ENCODE measurements at places on chromosomes 1 and 21.

GRCh38 chr1:241507189-241507863, 12.2 kb downstream of the FH start:
- no peak for DNase-seq

DNA sequence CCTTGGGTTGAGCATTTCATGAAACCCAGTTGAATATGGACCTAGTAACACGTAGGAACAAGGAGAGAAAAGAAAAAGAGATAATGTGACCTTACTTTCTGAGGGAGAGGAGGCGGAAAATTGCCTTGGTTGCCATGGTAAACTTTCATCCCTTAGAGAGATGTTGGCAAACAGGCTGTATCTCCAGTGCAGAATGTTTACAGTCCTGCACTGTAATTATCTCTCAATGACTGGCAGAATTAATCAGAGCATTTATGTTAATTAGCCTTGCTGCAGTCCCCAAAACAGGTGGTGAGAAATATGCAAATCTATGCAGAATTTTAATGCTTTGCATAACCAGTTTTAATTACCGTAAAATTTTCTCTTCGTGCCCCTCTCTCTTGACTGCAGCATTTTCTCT, 147.3 kb downstream of the CD247 start:
- DNase-seq: no peak

- no peak for DNase-seq
Observed at GRCh38 chr1:32981003-32981901, 16.6 kb upstream of the RNF19B start.

GRCh38 chr1:195597891-195598290, 1010.3 kb downstream of the KCNT2 start:
- DNase-seq: no peak

DNA sequence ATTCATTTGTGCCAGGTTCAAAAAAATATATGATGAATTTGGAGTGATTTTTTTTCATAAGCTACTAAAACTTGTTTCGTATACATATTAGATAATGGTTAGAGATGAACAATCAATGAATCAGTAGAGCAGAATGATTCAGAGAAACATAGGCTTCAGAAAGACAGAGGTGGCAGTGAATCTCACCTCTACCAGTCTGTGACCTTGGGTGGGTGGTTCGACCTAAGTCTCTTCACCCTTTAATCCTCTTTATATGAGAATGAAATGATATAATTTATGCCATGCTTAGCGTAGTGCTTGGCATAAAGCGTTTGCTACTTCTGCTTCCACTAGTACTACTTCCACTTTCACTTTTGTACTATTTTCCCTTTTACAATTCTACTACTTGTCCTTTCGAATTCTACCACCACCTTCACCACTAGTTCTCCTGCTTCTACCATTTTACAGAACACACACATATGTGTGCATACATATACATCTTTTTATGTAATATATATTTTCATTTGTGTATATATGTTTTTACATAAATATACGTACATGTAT, 45.1 kb downstream of the FYB2 start:
- DNase-seq: no peak

GRCh38 chr1:77498918-77499317, 183.5 kb downstream of the ZZZ3 start:
- no peak for DNase-seq

GRCh38 chr21:43645136-43645891, 14.0 kb downstream of the HSF2BP start:
- no peak for DNase-seq

- no peak for DNase-seq
Observed at GRCh38 chr1:29825274-29825940, 589.1 kb downstream of the PTPRU start.

DNA sequence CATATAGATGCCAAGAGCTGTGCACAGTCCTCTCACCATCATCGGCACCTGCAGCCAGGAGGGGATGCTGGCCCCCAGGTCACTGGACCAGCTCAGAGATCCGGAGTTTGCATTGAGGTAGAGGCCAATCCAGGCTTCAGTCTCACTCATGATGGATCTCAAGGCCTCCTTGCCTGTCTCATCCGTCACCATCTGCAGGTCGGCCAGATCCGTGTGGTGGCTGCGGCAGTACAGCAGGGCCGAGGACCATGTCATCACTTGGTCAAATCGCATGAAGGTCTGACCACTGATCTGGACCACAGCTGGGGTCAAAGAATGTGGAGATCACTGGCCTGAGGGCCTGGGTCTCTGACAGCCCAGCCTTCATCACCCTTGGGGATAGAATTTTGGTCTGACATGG, 6.6 kb downstream of the CLEC20A start:
- DNase-seq: no peak

GRCh38 chr1:201643835-201644104, 104.8 kb downstream of the NAV1 start:
- no peak for DNase-seq

- DNase-seq: no peak
Observed at GRCh38 chr1:191852907-191853306, 305.4 kb upstream of the RGS18 start.

DNA sequence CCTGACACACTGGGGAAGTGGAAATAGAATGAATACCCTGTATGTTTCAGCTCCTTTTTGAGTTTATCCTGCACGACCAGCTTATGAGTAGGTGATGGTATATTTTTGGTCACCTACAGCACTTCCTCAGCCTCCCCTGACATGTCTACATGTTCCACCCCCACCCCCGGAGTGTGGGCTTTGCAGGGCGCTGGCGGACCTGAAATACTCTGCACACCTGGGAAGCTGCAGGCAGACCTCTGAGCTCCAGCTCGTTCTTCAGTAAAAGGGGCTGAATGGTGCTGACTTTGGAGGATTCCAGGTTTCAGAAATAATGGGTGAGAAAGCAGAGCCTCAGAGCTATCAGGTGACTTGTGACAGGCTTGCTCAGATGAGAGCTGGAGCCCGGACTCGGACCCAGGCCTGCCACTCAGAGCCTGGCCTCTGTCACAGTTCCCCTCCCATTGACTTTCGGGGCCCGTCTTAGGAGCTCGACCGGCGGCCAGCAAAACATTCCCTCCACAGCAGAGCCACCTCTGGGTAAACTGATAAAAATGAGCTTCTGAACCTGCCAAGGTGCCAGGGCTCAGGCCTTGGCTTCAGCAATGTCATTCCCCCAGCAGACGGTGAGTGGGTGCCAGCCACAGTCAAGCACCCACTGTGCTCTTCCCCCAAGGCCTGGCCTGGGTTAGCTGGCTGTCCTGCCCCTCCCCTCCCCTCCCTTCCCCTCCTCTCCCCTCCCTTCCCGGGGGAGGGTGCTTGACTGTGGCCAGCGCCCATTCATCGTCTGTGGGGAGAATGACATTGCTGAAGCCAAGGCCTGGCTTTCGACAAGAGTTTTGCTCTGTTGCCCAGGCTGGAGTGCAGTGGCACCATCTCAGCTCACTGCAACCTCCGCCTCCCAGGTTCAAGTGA, 30.1 kb downstream of the DOP1B start:
- DNase-seq: no peak
